ENCODE measurements at places on chromosomes 1 and 21. TPM values are rescaled to one million over a fixed set of nuclear protein-coding genes. Genes with fewer than 3 reads are reported as not detected.

Gene KLF17
- 0.55 TPM for total RNA-seq

Gene TRIM33
- 17.5 TPM for total RNA-seq

Gene ALX3
- total RNA-seq = not detected

Gene ADPRS
- 27.8 TPM for total RNA-seq

Gene NBPF9
- 15.0 TPM for total RNA-seq

Gene GPR3
- total RNA-seq = 1.7 TPM

Gene NOS1AP
- total RNA-seq = 0.40 TPM

Gene PAPPA2
- 0.01 TPM for total RNA-seq

Gene ADAM30
- total RNA-seq = not detected

Measured in A549 treated with dexamethasone at 1 μM for 4 hours (cell line).